ENCODE measurements at places on chromosomes 2 and 18.

DNA sequence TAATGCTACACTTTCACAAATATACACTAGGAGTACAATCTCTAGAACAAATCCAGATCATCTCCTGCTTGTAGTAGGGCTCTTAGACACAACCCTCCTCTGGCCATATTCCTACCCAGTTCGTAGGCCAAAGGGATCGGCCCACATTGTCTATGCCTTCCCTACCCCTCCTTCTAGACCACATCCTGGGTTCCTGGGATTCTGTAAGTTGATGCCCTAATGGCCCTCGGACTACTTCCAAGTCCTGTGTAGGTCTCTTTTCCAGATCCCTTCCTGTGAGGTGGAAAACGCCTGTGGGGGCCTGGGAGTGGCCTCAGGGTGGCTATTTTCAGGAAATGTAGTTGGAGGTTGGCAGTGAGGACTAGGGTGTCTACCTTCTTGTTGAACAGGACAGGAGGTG, 289.7 kb downstream of the ZNF385B start:
- no peak overlapping the region for H3K4me3 ChIP-seq
- peak overlapping the region; percentile 27 for H3K27ac ChIP-seq
- H3K27me3 ChIP-seq = no peaks in the 10 kb centered on the region

GRCh38 chr2:129909651-129910418, 69.6 kb upstream of the RAB6C start:
- H3K27me3 ChIP-seq = no peaks in the 10 kb centered on the region
- H3K36me3 ChIP-seq = no peaks in the 10 kb centered on the region
- no peak for DNase-seq

- no peaks in the 10 kb centered on the region for H3K4me1 ChIP-seq
- no peaks in the 10 kb centered on the region for H3K36me3 ChIP-seq
- H3K4me3 ChIP-seq = no peak overlapping the region
- no peaks in the 10 kb centered on the region for H3K27me3 ChIP-seq
Observed at GRCh38 chr18:27014841-27015240, 149.3 kb upstream of the AQP4 start.

DNA sequence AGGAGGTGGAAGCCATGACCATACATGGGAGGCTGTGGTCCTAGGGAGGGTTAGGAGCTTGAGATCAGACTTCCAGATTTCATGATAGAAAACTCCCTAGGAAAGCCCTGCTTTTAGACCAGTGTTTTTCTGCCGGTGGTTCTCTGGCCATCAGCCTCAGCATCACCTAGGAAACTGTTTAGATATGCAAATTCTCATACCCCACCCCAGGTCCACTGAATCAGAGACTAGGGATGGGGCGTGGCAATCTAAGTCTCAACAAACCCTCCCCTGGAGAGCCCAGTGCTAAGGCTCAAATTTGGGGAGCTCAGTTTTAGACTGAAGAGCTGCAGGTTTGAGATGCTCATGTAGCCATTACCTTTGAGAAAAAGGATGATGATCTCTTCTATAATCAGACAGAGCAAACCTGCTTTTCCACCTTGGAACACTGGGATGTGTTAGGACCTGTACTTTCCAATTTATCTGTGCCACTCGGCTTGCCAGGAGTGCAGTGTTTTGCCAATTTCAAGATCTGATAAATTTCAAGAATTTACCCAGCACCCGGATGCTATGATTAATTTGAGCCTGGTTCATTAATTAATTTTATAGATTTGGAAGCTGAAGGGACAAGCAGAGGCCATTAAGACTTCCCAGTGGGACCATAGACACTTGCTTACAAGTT, 31.5 kb upstream of the LYPD6B start:
- no peak overlapping the region for H3K4me3 ChIP-seq
- H3K36me3 ChIP-seq = no peaks in the 10 kb centered on the region
- no peaks in the 10 kb centered on the region for H3K4me1 ChIP-seq
- H3K27me3 ChIP-seq = no peaks in the 10 kb centered on the region
- DNase-seq = no peak

DNA sequence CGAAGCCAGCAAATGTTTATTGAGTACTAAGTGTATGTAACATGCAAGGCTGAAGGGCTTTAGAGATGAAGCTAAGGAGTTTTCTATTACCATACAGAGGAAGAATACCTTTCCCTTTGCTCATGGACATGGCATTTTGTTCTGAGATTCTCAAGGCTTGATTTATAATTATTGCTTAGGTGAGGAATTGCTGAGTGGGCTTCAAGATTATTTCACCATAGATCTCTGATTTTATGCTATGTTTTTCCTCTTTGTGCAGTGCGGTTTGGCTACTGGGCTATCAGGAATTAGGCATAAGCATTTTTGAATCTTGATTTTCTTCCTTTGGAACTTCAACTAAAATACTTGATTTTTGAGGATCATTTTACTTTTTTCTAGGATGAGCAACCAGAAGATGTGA, 42.5 kb downstream of the VRK2 start:
- H3K36me3 ChIP-seq = peaks cover 32% of the 10 kb centered on the region
- H3K4me1 ChIP-seq = no peaks in the 10 kb centered on the region
- DNase-seq = no peak
- H3K4me3 ChIP-seq = no peak overlapping the region
- H3K27ac ChIP-seq = no peak overlapping the region
- H3K27me3 ChIP-seq = no peaks in the 10 kb centered on the region

GRCh38 chr2:49490710-49491109, 336.4 kb upstream of the FSHR start:
- H3K27me3 ChIP-seq = no peaks in the 10 kb centered on the region
- DNase-seq = peak; percentile 36
- H3K36me3 ChIP-seq = no peaks in the 10 kb centered on the region
- H3K4me3 ChIP-seq = no peak overlapping the region

DNA sequence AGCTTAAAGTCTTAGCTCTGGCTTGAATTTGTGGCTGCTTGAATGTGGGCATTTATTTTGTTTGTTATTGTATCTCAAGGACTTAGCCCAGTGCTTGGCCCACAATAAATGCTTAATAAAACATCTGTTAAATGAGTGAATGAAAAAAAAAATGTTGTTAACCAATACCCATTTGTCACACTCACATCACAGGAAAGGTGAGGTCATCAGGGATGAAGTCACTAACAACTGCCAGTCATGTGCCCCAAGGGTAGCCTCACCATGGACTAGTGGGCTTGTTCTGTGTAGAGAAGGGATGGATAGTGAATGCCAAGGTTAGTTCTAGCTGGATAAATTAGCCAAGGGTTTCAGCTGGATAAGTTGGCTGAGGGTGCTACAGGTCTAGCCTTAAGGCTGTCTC, 3.0 kb downstream of the NRBP1 start:
- no peak overlapping the region for H3K27ac ChIP-seq
- no peak for DNase-seq
- no peak overlapping the region for H3K4me3 ChIP-seq
- peaks cover 34% of the 10 kb centered on the region for H3K36me3 ChIP-seq
- H3K27me3 ChIP-seq = no peaks in the 10 kb centered on the region

- H3K4me3 ChIP-seq = no peak overlapping the region
- DNase-seq = no peak
- no peaks in the 10 kb centered on the region for H3K36me3 ChIP-seq
Observed at GRCh38 chr18:61681065-61681464, 211.7 kb downstream of the RNF152 start.

- DNase-seq = no peak
- H3K36me3 ChIP-seq = no peaks in the 10 kb centered on the region
- H3K4me3 ChIP-seq = no peak overlapping the region
- H3K27me3 ChIP-seq = no peaks in the 10 kb centered on the region
- no peaks in the 10 kb centered on the region for H3K4me1 ChIP-seq
- H3K27ac ChIP-seq = no peak overlapping the region
Observed at GRCh38 chr18:13159579-13159978, 59.0 kb upstream of the LDLRAD4 start.

GRCh38 chr18:1102848-1103247, 198.2 kb downstream of the ADCYAP1 start:
- no peaks in the 10 kb centered on the region for H3K36me3 ChIP-seq
- no peaks in the 10 kb centered on the region for H3K27me3 ChIP-seq

DNA sequence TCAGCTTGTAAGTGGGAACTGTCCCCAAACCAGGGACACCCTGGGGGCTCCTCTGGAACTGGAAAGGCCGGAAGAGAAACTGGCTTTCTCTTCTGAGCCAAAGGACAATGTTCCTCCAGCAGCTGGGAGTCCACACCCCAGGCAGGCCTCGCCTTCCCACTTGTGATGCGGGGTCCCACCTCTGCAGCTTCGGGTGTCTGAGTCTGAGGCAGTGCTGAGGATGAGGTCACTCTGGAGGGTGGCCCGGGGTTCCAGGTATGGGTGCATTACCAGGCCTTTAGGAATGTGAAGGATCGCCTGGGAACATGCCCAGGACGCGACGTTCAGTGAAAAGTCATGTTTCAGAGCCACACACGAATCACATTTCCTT, 18.2 kb upstream of the BOK start:
- H3K4me1 ChIP-seq = peaks cover 18% of the 10 kb centered on the region
- peak overlapping the region; percentile 67 for H3K27ac ChIP-seq
- DNase-seq = peak; percentile 82

DNA sequence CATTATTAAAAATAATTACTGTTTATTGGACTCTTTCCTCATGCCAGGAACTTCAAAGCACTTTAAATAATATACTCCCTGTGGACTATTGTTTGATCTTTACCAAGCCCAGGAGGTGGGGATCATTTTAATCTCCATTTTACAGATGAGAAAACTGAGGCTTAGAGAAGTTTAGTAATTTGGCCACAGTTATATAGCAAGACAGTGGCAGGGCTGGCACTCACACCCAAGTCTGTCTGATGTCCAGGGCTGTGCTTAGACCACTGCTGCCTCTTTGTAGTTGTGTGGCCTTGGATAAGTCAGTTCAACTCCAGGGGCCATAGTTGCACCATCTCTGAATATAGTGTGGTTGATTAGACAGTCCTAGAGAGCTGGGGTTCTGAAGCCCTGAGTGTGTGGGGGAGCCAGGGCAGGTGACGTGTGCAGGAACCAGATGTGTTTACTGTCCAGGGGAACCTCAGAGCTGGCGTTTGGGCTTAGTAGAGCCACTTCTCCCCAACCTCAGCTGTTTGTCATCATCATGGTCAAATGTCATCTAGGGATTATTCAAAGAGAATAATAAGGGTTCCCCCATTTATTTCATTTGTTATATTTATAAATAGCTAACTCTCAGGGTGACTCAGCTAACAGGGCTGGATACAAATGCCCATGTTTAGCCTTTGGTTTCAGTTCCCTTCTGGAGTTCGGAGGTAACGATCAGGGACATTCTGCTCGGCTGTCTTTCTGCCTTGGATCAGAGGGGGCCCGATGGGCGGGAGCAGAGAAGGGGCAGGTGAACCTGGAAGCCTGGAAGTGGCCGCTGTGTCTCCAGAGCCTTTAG, 68.0 kb downstream of the BOLA3 start:
- H3K27ac ChIP-seq = no peak overlapping the region
- peaks cover 19% of the 10 kb centered on the region for H3K4me1 ChIP-seq
- peaks cover 41% of the 10 kb centered on the region for H3K36me3 ChIP-seq

DNA sequence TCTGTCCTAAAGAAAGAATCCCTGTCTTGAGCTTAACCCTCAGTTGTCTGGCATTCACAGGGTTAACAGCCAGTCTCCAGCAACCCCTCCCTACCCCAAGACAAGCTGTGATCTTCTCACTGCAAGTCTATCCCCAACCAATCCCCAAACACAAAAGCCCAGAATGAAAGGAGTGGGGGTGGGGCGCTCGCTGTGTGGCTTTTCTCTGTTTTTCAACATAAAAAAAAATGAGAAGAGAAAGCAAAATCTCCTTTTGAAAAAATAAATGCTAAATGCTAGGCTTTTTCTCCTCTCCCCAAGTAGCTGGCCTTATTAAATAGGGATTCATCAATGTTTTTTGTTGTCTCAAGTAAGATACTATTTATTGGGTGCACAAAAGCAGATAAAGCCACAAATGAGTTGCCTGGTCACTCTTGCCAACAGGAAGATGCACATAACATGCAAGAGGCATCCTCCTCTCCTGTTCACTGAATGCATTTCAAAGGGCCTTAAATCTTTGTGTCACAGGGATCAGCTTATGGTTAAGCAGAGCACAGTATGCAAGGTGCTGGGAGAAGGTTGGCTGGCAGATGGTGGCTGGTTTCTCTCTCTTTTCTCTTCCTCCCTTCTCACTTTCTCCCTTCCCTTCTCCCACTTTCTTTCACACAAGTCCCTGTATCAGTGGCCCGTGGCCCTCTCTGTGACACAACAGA, 225.6 kb downstream of the CMPK2 start:
- H3K27ac ChIP-seq = no peak overlapping the region
- no peaks in the 10 kb centered on the region for H3K36me3 ChIP-seq
- H3K4me3 ChIP-seq = no peak overlapping the region
- DNase-seq = no peak
- no peaks in the 10 kb centered on the region for H3K27me3 ChIP-seq
- no peaks in the 10 kb centered on the region for H3K4me1 ChIP-seq

- no peaks in the 10 kb centered on the region for H3K36me3 ChIP-seq
- no peaks in the 10 kb centered on the region for H3K27me3 ChIP-seq
- no peak overlapping the region for H3K27ac ChIP-seq
- H3K4me1 ChIP-seq = peaks cover 10% of the 10 kb centered on the region
- H3K4me3 ChIP-seq = no peak overlapping the region
Observed at GRCh38 chr18:59570101-59570775, 127.0 kb downstream of the CCBE1 start.

DNA sequence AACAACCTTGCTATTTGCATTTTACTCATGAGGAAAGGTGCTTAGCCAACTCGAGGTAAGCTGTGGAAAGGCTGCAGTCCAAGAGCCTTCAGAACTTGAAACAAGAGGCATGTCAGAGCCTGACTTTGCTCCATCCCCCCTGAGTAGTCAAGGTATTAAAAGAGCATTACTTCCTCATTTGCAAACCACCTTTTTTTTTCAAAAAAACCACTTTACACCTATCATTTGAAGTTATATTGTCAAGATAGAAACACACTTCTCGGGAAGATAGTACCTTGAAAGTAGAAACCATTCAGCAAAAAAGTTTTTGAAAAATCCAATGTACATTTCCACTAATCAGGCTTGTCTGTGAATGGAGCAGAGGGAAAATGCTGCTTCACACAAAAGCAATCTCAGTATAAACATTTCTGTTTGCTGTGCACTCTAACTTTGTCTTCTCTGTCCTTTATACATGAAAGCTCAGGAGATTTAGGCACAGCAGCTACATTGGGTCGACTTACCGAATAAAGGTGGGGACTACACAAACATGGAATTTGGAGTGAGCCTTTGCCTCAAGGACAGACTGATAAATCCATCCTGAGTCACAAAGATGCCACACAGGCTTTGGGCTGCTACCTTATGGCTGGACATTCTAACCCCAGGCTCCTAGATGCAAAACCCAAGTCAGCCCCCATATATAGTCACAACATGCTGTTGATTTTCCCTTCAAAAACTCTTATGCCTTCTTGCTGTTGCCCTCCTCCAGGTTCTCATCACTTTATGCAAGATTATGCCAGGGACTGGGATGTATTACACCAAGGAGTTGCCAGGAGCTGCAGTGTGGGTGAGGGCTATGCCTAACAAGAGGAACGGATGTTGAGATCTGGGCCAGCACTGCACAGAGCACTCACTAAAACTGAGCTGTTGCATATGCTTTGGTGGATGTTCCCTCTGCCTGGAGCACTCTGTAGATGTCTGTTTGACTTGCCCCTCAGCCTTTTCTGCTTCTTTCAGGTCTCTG, 41.4 kb upstream of the EML4 start:
- peaks cover 55% of the 10 kb centered on the region for H3K4me1 ChIP-seq
- H3K27ac ChIP-seq = peak overlapping the region; percentile 74
- DNase-seq = no peak
- no peaks in the 10 kb centered on the region for H3K27me3 ChIP-seq
- H3K4me3 ChIP-seq = peak overlapping the region; percentile 28

Data from lower lobe of right lung (tissue), 2 donors.